Lung (tissue), 17 donors: ENCODE measurements at places on chromosomes 4 and X.

- DNase-seq, result peak; percentile 54
Measured at GRCh38 chr4:39044956-39045826, 13.0 kb upstream of the TMEM156 start.

DNA sequence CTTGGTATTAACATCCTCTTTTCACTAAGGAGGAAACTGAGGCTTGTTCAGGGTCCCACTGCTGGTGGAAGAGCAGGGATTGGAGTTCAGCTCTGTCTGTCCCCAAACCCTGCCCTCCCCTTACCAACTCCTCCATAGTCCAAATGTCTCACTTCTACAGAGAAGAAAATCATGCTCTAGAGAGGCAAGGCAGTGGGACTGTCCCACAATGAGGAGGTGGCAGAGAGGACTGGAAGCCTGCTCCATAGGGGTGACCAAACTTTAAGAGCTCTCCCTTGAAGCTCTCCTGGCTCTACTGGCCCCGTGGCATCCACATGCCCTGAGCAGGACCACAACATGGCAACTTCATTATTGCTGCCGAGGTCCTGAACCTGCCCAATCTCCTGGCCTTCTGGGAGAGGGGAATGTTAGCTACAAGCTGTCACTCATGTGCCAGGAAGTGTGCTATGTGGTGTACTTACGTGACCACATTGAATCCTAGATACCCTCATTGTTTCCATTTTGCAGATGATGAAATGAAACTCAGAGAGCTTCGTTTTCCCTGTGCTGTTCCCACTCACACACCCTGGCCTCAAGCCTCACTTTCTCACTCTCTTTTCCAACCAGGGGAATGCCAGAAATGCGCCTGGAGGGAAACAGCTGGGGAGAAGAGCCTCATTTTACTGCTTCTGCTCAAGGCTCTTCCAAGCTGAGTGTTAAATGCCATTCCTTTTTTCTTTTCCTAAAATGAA lies 71.5 kb downstream of the ANAPC4 start:
- peak; percentile 64 for DNase-seq

- DNase-seq, result peak; percentile 92
Measured at GRCh38 chr4:8428288-8429097, 12.0 kb downstream of the ACOX3 start.

DNA sequence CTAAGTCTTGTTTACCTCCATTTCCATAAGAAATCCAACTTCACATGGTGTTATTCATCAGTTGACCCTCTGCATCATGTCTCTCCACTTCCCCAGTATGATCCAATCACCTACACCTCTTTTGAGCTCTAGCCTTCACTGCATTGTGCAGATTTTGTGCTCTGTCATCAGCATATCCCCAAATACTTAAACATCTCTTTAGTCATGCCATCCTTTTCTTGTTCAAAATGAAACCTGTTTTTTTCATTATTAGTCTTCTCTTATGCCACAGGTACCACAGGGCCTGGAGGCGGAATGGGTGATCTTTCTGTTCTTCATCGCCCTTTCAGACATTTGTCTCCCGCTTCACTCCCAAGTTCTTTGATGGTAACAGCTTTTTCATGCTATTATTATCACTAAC lies 382.7 kb upstream of the GALNTL6 start:
- DNase-seq, result no peak

DNA sequence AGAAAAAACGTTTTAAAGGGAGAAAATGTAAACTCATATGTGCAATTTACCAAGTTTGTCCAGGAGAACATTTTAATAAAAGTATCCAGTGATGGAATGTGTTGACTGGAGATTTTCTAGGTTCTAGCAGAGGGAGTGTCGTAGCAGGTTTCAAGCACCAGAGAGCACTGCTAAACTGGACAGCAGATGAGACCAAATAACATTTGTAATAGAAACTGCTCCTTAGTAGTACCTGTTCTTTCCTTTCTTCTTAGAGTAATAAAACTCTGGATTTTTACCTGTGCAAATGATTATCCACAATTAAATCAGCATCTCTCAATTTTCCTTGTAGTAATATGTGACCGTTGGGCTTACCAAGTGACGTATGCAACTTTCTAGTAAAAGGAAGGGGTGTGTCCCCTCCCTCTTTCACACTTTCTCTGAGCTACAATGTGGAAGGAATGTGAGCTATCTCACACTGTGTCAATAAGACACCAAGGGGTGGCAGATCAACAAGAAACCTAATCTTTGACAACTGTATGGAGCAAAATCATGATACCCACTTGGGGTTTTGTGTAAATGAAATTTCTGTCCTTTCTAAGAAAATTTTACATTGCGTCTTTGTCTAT lies 9.5 kb downstream of the HPGDS start:
- no peak for DNase-seq

- no peak for DNase-seq
Measured at GRCh38 chrX:33908898-33909297, 223.2 kb downstream of the FAM47A start.

- no peak for DNase-seq
Measured at GRCh38 chr4:141395246-141395830, 174.6 kb downstream of the ZNF330 start.

DNA sequence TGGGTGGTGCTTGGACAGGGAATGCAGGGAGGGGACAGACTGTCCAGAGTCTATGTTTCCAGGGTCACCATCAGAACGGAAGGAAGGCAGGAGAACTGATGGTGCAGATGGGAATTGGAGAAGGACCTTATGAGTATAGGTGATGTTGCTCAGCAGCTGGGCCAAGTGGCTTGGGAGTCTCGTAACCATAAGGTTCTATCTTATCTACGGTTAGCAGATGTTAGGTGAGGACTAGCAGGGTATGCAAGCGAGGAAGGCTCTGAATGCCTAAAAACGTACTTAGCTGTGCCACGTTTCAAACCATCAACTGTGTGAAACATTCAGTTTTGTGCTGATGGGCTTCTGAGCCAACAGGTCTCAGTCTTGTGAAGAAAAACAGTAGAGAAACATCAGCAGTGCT lies 22.4 kb downstream of the MAGEA9 start:
- no peak for DNase-seq

GRCh38 chr4:158035662-158036195 lies 137.1 kb downstream of the GASK1B start:
- DNase-seq, result no peak

- DNase-seq, result no peak
Measured at GRCh38 chr4:76458825-76459224, 23.8 kb downstream of the SHROOM3 start.

- DNase-seq, result no peak
Measured at GRCh38 chr4:24533364-24533763, 51.0 kb downstream of the DHX15 start.

DNA sequence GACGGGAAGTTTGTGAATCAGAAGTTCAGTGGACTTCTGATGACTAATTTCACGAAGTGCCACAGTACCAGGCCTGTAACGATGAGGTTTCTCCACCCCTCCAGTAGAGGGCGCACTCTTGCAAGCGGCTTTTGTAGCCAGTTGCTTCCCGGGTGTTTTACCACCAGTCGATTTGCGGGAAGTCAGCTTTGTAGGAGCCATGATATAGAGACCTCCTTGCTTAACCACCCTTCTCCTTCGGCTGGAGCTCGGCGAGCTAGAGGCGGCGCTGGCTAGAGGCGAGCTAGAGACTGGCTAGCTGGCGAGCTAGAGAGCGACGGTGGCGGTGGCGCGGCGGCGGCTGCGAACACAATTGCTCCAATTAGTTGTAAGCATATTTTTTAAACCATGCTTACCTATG lies 72.0 kb downstream of the IL1RAPL1 start:
- no peak for DNase-seq

- no peak for DNase-seq
Measured at GRCh38 chrX:55007656-55008055, 7.5 kb downstream of the APEX2 start.

- no peak for DNase-seq
Measured at GRCh38 chrX:1140236-1140681, 72.2 kb downstream of the CRLF2 start.

- DNase-seq, result no peak
Measured at GRCh38 chr4:126614356-126614855, 1018.4 kb upstream of the INTU start.

DNA sequence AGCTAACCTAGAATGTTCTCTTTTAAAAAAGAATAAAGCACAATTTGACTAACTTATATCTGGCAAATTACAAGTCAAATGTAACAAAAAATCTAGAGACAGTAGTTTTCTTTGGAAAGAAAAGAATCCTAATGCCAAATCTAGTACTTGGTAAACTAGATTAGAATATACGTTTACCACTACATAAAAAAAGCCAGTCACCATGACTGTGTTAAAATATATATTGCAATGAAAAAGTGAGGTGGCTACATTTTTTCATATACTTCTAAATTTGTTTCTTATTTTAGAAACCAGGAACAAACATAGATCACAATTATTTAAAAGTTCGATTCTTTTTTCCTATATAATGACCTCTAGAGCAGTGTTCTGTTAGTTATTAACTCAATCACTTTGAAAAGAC lies 29.6 kb upstream of the PPA2 start:
- no peak for DNase-seq

DNA sequence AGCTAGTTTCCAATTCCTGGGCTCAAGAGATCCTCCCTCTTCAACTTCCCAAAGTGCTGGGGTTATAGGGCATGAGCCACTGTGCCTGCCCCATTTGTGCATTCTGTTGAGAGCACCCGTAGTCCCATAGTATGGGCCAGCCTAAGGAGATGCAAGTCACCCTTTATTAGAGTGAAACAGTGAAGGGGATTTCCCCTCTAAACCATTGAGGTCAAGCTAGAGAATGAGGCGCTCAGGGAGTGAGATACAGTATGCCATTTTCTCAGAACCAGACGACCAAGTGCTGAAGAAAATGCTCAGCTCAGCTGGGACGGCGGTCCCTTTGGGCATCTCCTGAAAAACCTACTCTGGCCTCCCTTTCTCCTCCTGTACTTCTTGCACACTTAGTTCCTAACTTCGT lies 18.7 kb downstream of the RNF4 start:
- DNase-seq, result no peak

DNA sequence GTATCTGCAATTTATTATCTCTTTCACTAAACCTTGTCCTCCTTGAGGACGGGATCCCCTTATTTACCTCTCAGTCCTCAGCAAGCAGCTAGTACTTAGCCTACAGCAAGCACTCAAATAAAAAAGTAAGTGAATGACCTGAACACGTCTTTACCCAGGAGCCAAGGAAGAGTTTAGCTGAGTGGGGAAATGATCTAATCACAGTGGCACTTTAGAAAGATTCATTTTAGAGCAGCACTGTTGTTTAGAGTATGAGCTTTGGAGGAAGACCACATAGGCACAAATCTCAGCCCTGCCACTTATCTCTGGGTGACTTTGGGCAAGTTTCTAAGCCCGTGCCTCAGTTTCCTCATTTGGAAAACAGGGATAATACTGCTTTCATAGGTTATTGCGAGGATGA lies 2.7 kb downstream of the FAM120C start:
- no peak for DNase-seq
